ENCODE measurements at places on chromosomes 2 and 18. TPM values are rescaled to one million over a fixed set of nuclear protein-coding genes. Genes with fewer than 3 reads are reported as not detected.
A peak's percentile ranks its signal among the peaks of the same experiment; 100 is the strongest.

NDUFB3 gene
- 135 TPM for polyA plus RNA-seq

DNA sequence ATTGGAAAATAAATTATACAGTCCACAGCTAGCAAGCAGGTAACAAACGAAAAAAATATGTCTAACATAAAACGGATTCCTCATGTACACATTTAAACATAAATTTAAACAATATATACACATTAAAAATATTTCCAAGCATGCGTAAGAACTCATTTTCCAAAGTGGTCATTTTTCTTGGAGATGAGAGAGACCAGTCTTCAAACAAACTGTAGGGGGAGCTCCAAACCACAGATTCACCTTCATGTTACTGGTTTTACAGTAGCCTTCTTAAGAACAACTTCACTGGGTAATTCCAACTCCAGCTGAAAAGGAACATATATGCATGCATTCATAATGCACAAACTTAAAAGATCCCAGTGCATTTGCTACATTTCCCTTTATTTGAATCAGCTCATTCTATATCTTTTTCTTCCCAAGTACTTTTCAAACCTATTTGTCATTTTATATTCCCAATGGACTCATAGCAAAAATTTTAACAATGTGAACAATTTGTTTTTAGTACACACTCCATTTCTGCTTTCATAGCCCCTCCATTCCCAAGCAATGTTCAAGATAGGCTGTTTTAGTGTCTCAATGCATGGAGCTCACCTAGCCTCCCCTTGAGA, 4.7 kb upstream of the STAMBP start:
- DNase-seq: peak; percentile 80
- H3K4me1 ChIP-seq: peaks cover 4% of the 10 kb centered on the region
- no peak overlapping the region for H3K4me3 ChIP-seq
- no peaks in the 10 kb centered on the region for H3K36me3 ChIP-seq

DNA sequence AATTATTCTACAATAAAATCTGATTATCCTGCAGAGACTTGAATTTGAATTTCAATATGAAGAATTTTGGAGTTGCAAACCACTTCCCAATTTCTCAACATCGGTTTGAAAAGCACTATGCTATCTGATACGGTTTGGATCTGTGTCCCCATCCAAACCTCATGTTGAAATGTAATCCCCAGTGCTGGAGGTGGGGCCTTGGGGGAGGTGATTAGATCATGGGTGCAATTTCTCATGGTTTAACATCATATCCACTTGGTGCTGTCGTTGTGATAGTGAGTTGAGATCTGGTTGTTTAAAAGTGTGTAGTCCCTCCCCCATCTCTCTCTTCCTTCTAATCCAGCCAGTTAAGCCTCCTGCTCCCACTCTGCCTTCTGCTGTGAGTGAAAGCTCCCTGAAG, 205.7 kb downstream of the NBAS start:
- no peak overlapping the region for H3K27ac ChIP-seq
- H3K27me3 ChIP-seq: no peaks in the 10 kb centered on the region
- H3K4me3 ChIP-seq: no peak overlapping the region

STAT1 gene
- 22.6 TPM for polyA plus RNA-seq

- peaks cover 4% of the 10 kb centered on the region for H3K27me3 ChIP-seq
- no peak for DNase-seq
- no peak overlapping the region for H3K4me3 ChIP-seq
- peaks cover 3% of the 10 kb centered on the region for H3K4me1 ChIP-seq
- no peak overlapping the region for H3K27ac ChIP-seq
These were observed 63.7 kb upstream of the ZCCHC2 start for GRCh38 chr18:62458868-62459716.
